Aorta (tissue), 5 donors: ENCODE measurements at places on chromosomes 6 and 20. TPM values are rescaled to one million over a fixed set of nuclear protein-coding genes. Genes with fewer than 3 reads are reported as not detected.

Gene ADGB
- polyA plus RNA-seq: not detected

Gene BANF2
- not detected for polyA plus RNA-seq

Gene GINS1
- polyA plus RNA-seq: 0.28 TPM

Gene RNF144B
- polyA plus RNA-seq: 4.9 TPM

Gene MDFI
- polyA plus RNA-seq: 0.13 TPM

Gene GPR6
- not detected for polyA plus RNA-seq

Gene CFAP61
- 0.18 TPM for polyA plus RNA-seq

Gene PEX6
- 22.0 TPM for polyA plus RNA-seq

Gene TBC1D32
- 0.13 TPM for polyA plus RNA-seq

Gene EEF1A2
- polyA plus RNA-seq: 0.64 TPM

Gene C6orf58
- not detected for polyA plus RNA-seq

Gene MUC21
- 0.20 TPM for polyA plus RNA-seq

Gene PPP1R14C
- 2.8 TPM for polyA plus RNA-seq

Gene WFDC10B
- 1.7 TPM for polyA plus RNA-seq

Gene SALL4
- not detected for polyA plus RNA-seq

Gene SPACA1
- polyA plus RNA-seq: not detected

Gene OR12D3
- not detected for polyA plus RNA-seq

Gene PRR18
- polyA plus RNA-seq: not detected

Gene CYP21A2
- not detected for polyA plus RNA-seq

Gene STMN3
- 11.3 TPM for polyA plus RNA-seq

Gene SOX12
- 1.5 TPM for polyA plus RNA-seq

Gene LGSN
- polyA plus RNA-seq: not detected
